ENCODE measurements at places on chromosomes 6 and 20. TPM values are rescaled to one million over a fixed set of nuclear protein-coding genes. Genes with fewer than 3 reads are reported as not detected.

CPNE5 gene
- total RNA-seq = not detected

PHF1 gene
- total RNA-seq = 53.5 TPM

TSBP1 gene
- total RNA-seq = not detected

OLIG3 gene
- not detected for total RNA-seq

PLEKHG1 gene
- 4.3 TPM for total RNA-seq

MAP7 gene
- 0.38 TPM for total RNA-seq

MACROD2 gene
- 2.5 TPM for total RNA-seq

IMPG1 gene
- total RNA-seq = not detected

MAPK13 gene
- total RNA-seq = 1.6 TPM

DNA sequence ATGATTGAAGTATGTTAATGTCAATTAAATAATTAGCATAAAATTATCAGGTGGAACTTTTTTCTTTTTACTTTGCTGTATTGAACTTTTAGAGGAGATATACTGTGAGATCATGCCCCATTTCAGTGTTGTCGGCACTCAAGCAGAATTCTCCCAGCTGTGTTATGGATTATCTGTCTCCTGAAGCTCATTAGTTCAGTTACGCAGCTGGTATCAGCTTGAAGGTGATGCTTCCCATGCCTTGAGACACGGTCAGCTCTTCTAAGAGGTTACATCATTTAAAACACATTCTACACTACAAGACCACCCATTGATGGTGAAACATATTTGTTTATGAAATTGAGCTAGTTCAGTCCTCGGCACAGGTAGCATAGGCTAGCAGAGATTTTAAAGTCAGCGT, 68.9 kb upstream of the PHACTR2 start:
- DNase-seq = no peak

DNA sequence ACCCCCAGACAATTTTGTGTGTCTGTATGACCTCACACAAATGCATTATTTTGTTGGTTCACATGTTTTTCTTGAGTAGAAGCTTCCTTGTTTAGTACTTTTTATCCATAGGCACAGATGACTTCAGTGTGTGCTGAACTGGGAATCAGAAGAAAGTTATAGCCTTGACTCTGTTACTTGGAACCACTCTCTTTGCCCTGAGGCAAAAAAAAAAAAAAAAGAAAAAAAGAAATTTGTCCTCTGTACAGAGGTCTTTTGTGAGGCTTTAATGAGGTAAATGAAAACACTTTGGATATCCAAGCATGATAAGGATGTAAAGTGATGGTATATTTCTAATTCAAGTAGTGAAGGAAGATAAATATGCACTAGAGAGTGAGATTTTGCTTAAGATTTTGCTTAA, 51.9 kb downstream of the TRMT11 start:
- DNase-seq = no peak

DNA sequence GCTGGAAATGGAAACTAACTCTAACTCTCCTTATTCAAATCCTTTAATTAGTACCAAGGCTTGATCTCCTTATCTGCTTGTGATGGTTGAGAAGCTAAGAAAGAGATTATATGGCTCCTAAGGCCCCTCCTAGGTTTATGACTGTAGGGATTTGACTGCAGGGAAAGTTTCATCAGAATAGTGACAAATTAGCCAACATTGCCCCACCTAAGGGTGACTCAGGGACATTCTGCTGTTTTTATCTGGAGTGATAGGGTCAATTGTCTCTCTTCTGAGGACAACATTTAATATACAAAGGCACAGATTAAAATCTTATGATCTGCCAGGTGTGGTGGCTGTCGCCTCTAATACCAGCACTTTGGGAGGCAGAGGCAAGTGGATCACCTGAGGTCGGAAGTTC, 138.1 kb upstream of the MARCKS start:
- no peak for DNase-seq

DNA sequence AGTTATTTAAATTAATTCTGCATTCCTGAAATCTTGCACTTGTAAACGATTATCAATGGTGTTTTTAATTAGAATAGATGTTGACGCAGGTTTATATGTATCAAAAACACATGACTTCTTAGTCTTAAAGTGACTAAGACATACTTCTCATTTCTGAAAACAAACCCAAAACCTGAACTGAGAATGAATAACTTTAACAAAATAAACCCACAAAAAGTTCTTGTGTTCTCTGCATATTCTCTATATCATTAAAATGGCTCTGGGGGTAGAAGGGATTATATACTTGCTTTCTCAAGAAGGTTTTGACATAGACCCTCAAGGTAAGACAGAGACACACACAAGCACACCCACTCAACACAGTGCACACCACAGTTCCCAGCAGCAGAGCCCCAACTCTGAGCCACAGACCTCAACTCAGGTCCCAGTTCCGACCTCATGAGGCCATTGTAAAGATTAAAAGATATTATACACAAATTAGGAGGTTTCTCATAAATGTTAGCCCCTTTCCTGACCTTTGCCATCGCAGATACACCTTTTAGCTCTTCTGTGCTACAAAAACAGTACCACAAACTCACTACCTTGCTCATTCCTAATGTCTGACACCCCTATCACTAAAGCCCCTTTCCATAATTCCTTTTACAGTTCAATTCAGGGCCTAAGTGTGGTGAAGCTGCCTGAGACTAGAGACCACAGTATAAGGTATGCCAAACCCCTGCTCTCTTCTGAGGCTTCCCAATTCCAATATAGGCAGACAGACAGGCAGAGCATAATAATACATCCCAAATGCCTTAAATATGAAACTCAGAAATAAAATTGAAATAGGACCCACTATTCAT, 267.8 kb downstream of the PTPRK start:
- DNase-seq = no peak

GRCh38 chr6:3350252-3350796, 91.6 kb downstream of the PSMG4 start:
- no peak for DNase-seq

DNA sequence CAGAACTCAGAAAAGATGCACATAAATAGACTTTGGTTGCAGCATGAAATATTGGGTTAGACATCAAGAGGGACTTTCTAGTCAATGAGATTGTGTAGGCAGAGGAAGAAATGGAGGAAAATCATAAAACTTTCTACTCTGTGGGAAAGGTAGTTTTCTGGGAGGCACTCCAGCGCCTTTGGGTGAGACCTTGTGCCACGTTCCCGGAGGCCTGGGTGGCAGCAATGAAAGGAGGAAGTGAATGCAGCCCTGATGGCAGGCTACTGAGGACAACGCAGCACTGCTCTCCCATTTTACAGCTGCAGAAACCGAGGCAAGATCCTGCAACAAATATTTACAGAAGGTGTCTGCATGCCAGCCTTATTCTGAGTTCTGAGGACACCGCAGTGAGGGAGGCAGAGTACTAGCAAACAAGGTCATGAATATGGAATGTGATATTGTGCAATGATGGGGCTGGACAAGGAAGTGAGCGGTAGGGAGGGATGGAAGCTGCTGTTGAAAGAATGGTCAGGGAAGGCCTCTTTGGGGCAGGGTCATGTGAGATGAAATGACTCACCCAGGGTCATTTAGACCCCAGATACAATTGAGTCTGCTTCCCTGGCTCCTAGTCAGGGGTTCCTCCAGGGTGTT, 159.1 kb downstream of the TFAP2C start:
- no peak for DNase-seq

All from osteocyte (in vitro differentiated cells).